ENCODE measurements at places on chromosomes 11 and 22.

- DNase-seq, result no peak
Measured at GRCh38 chr11:65383778-65384177, 1.3 kb upstream of the SLC25A45 start.

DNA sequence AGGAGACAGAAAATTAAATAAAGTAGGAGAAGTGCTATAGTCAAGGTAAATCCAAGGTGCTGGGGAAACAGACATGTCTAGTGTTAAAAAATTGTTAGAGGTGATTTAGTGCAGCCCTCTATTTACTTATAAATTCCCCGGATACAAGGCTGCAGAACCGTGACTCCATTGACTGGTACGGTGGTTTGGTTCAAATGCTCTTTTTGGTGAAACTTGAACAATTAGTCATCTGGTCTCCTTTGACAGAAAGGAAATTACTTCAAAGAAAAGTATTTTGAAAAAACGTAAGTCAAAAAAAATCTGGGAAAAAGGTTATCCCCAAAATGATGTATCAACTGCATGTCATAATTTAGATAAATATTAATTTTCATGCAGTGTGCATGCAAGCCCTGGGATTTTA, 399.2 kb downstream of the CNTN5 start:
- DNase-seq, result no peak

DNA sequence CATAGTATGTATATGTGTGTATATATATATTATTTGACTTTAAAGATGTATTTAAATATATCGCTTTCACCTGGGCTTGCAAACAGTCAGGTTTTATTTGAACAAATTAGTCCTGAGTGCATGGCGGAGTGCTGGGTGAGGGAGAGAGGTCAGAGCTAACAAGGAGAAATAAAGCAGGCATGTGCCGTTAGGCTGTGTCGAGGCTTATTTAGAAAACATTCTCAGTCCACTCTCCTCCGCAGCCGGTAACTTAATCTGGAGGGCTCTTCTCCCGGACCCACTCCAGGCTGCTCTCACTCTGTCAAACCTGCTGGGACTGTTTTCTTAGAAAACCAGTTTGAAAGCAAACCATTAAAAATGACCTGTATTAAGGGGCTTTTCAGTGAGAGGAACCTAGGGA, 455.9 kb downstream of the MN1 start:
- no peak for DNase-seq

DNA sequence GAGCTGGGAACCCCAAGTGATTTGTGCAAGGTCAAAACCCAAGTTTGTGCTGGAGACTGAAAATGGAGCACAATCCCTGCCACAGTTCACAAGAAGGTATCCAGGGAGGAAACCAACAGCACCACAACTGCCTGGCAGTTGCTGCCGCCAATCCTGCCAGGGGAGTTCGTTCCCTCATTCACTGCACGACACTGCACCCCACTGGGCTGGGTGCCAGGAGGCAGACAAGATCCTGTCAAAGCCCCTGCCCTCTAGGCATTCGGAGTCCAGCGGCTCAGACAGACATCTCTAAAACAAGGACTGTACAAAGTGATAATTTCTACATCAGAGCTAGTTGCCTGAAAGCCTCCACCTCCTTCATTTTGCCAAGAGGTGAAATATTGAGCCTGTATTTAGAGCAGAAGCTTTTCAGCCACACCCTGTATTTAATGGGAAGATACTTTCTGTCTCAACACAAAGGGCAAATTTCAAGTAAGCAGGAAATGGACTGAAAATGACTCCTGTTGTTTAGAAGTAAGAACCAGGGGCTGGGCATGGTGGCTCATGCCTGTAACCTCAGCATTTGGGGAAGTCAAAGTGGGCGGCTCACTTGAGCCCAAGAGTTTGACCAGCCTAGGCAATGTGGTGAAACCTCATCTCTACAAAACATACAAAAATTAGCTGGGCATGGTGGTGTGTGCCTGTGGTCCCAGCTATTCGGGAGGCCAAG, 277.4 kb upstream of the NARS2 start:
- no peak for DNase-seq

GRCh38 chr11:125414121-125414520, 81.9 kb downstream of the FEZ1 start:
- DNase-seq, result no peak

GRCh38 chr11:117045956-117046355, 52.3 kb downstream of the SIK3 start:
- DNase-seq, result peak; percentile 96

GRCh38 chr22:46165977-46166376, 15.7 kb downstream of the PPARA start:
- DNase-seq, result no peak

GRCh38 chr22:35348026-35348590, 32.8 kb upstream of the HMOX1 start:
- DNase-seq, result no peak

DNA sequence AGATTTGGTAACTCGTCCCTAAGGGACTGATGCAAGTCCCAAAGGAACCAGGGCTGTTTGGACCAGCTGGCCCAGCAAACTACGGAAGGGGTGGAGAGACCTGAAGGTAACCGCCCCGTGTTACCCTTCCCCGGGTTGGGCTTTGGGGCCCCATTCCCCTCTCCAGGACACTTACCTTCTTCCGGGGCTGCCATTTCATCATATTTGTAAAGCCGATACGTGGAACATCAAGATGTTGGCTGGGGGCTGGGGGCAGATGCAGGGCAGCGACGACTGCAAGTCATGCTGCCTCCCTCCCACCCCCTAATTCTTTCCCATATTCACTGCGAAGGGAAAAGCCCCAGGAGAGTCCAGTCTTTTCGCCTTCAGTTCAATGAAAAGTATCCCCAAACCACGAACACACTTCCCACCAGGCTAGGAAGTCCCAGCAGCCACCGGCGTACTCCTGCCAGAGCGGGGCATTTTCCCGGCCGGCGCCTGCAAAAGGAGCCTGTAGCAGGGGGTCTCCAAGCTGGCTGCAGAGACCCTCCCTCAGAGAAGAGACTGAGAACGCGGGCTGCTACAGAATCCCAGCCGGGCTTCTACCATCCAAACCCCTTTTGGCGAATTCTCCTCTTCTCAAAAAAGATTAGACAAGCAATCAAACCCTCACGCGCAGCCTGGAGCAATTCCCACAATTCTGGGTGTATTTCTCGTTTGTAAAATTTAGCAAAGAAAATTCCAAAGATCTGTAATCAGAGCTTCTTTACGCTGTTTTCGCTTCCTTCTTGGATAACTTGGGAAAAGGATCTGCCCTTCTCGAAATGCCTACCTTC, 236.7 kb downstream of the TTC28 start:
- DNase-seq, result peak; percentile 31

DNA sequence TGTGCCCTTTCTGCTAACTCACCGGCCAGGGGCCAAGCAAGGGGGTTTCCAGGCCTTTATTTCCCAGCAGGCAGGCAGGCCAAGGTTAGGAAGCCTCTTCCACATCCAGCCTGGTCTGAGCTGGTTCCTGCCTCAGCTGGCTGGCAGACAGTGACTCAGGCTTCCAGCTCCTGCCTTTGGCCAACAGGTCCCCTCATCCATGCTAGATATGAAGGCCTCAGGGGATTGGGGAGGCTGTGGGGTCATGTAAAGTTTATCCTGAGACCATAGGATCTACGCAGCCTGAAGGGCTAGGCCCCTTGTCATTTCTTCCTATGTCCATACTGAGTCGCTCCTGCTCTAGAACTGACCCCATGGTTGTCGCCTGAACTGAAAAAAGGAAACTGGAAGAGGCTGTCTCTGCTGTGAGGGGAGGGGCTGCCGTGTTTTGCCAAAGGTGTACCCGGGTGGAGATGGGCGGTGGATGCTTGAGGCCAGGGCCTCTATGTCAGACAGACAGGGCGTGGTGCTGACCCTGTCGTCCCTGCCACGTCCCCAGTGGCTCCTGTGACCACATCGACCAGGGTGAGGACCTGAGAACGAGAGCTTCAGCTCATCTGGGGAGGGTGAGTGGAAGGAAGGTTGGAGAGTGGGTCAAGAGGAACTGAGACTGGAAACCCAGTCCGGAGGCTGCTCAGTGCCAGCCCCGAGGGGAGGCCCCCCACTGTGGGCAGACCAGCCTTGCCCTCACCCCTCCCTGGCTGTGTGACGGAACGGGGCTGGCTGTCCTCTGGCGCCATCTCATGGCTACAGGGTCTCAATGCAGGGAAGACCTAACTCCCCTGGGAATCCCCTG, 17.0 kb downstream of the P2RY6 start:
- DNase-seq, result peak; percentile 70

- DNase-seq, result no peak
Measured at GRCh38 chr11:83436855-83437254, 150.7 kb upstream of the CCDC90B start.

DNA sequence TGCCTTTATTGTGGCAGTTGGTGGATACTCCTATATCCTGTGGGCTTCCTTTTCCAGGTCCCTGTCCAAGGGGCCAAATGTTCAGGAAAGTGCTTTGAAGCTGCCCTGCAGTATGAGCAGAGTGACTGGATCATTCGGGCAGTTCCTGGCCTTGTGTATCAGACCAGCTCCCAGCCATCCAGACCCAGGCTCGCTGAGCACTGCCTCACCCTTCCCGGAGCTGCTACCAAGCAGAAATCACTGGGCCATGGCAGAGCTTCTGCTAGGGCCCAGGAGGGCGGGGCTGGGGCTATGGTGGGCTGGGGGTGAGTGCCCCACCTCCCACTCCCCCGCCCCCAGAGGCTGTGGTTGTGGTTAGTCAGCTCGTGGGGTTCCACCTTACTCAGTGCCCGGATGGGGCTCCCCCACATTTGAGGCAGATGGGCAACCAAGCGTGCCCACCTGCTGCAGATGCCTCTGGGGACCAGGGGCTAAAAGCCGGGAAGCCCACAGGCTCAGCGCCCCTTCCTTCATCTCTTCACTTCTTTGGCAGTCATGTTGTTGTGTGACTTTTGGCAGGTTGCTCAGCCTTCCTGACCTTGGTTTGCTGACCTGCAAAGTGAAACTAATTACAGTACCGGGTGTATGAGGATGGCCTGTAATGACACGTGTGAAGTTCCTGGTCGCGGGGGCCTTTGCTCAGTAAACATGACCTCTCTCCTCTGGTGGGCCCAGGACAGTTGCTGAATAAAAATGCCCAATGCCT, 2.1 kb upstream of the LRRC32 start:
- DNase-seq, result no peak

DNA sequence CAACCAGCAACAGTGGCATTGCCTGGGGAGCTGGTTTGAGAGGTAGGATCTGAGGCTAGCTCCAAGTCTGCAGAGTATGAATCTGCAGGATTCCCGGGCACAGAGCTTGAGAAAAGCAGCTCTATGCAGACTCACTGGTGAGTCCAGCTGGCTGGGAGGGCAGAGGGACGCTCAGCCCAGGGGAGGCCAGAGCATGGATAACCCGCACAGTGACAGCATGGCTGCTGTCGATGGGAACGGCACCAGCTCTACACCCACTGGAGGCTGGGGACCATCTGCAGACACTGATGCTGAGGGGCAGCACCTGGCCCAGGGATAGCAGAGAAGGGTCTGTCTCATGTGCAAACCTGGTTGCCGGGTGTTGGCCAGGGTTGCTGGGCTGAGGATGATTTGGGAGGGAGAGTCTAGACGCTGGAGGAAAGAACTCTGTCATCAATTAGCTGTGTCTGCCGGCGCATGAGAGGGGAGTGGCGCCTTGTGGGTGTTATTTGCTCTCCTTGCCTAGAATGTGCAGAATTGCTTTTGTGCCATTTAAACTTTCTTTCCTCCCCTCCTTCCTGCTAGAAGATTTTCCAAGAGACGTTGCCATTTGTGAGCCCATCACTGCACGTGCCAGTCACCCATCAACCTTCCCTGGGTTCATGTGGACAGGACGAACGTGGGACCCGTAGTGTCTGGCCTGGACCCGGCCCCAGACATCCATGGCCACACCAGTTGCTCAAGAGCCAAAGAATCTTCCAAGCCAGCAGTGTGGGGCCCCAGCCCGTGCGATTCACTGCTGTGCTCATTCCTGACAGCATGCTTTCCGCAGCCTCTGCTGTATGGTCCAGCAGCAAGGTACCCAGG, 19.1 kb upstream of the LINC01488 start:
- no peak for DNase-seq

DNA sequence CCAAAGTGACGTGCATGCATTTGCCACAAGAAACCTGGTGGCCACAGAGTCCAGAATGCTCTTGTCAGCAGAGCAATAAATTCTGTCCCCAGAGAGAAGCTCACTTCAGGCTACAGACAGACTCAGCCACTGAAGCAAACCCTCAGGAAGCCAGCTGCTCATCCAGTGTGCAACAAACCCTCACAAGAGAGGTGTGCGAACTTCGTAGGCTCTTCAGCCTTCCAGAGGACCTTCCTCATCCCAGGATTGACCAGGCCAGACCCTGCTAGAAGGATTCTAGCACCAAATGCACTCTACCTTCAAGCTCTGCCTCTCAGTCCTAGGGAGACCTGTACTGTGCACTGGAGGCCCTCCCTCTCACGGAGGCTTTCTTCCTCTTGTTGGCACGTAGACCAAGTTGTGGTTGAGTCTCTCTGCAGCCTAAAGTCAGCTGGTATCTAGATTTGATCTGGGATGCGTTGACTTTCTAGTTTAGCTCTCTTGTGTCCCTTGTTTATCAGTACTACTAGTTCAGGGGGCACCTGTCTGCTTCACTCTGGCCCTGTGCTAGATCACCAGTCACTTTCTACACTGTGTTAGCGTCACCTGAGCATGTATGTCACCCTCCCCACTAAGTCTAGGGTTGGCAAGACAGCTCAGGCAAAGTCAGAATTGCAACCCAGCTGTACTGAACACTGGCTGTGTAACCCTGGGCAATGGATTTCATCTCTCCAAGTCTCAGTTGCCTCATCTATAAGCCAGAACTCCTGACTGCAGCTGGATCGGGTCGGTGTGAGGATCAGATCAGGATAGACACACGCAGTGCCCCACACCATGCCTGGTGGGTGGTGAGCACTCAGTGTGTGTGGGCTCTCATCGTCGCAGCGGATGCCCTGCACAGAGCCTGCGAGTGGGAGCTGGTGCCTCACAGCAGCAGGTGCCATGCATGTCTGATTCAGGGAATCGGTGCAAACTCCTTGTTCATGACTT, 22.1 kb upstream of the TMPRSS13 start:
- DNase-seq, result no peak

GRCh38 chr11:115198321-115198741, 305.9 kb downstream of the CADM1 start:
- DNase-seq, result no peak

GRCh38 chr11:62603776-62604299, 2.2 kb upstream of the MTA2 start:
- no peak for DNase-seq

Measured in globus pallidus (tissue), 1 donor.